ENCODE measurements at places on chromosomes 13 and 19.
A peak's percentile ranks its signal among the peaks of the same experiment; 100 is the strongest.

GRCh38 chr19:33440241-33440640 is 66.7 kb downstream of the CEBPG start:
- DNase-seq: no peak

DNA sequence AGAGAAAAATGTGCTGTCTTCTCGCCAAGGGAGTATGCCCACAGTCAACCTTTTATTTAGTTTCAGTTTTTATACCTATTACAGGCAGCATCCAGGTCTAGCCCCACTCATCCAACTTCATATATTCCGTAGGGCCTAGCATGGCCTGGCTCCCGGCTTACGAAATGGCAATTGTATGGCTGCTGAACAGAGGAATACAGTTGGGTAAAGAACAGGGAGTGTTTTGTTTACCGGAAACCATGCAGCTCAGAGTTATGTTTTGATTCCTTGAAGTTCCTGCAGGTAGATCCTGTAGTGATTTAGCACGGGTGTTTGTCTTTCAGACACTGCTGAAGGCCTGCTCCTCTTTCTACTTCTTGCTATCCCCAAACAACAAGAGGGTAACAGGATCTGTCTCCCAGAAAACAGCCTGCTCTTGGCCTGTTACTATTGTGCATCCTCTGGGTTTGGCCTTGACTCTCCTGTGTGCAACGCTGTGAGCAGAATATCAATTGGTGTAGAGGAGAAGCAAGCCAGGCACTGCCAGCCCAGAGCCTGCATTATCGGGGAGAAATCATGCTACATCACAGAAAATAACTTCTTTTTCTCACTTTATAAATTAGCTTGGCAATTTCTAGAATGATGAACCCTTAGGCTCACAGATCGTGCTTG is 32.4 kb downstream of the OLFM4 start:
- DNase-seq: no peak

GRCh38 chr19:49827034-49827433 is 8.9 kb downstream of the MED25 start:
- DNase-seq: no peak

DNA sequence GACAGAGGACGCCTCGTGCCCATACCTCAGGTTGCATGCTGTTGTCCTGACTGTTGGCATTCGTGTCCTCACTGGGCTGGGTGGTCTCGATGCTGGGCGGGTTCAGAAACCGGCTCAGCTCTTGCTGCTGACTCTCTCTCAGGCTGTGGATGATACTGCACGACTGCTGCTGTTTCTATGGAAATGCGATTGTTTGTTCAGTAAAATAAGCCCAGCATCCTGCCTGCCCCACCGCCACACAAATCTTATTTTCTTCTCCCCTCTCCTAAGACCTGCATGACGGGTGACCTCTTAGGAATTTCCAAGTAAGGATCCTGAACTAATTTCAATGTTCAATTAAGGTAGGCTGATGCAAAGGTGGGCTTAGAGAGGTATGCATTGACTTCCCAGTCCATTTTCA is 356.5 kb downstream of the NALCN start:
- DNase-seq: no peak

DNA sequence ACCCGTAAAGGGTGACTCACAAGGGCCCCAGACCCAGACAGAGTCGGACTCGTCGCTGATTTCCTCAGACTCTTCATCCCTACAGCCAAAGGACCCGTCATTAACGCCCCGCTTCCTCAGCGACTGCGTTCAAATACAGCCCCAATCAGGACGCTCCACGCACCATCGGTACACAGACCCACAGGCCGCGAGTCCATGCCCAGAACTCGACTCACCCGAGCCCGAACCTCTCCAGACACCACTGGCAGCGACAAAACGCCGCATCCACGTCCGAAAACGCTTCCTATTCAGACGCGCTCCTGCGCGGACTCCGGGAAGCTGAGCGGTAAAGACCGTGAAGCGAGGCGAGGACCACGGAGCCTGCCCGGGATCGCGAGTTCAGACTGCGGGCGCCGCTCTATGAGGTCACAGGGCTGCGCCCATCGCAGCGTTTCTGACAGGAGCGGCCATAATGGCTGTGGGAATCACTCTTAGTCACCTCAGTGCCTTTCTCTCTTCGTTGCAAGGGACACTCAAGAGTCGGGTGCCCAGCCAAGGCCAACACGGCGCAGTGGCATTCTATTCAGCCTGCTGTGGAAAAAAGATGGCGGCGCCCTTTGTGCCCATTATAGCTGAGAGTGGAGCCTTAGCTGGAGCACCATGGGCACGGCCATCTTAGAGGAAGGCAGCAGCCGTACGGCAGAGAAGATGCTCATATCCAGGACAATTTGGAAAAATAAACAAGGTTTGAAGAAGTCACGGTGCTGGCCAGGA is at the start of gene ZNF614:
Gene ZNF614 (minus strand): TSS at position 353 of the 753 bp plus-strand sequence. CDS start 2,634 bp downstream, outside the sequence.
- DNase-seq: peak; percentile 70

DNA sequence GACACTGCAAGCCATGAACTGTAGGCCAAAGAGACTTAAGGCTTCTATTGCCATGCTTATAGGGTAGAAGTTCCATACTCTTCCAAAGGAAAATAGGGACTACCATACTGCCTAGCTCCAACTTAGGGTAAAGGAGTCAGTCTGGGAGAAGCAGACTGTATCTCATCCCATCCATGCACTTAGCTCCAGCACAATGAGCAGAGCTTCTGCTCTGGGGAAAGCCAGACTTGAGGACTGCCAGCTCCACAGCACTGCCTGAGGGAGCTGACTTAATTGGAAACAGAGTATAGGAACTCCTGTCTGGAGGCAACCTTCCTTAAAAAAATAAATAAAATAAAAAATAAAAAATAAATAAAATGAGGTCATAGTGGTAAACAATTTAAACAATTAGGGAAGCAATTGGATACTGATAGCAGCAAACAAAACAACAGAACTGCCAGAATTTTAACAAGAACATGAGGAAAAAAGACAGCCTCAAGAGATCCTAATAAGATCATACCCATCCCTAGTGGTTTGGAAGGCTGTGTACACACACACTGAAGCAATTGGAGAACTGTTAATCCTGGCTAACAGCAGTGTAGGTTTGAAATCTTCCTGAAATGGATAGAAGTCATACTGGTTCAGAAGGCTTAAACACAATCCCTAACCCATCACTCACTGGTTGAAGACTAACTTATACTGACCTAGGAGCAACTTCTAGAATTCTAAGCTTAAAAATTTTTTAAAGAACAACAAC is 550.1 kb downstream of the TBC1D4 start:
- DNase-seq: no peak

- no peak for DNase-seq
Measured at GRCh38 chr13:100231176-100231575, 142.3 kb downstream of the PCCA start.

GRCh38 chr19:28023064-28023463 is 1189.9 kb downstream of the UQCRFS1 start:
- DNase-seq: no peak

DNA sequence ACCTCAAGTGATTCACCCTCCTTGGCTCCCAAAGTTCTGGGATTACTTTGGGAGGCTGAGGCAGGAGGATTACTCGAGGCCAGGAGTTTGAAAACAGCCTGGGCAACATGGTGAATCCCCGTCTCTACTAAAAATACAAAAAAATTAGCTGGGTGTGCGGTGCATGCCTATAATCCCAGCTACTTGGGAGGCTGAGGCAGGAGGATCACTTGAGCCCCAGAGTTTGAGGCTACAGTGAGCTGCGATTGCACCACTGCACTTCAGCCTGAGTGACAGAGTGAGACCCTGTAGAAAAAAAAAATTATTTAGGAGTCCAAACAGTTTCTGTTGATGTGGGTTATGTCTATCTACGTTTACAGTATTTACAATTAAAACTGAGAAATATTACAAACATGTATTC is 6.7 kb downstream of the FOXA3 start:
- no peak for DNase-seq

- no peak for DNase-seq
Measured at GRCh38 chr19:18765224-18765623, 25.9 kb downstream of the COMP start.

- no peak for DNase-seq
Measured at GRCh38 chr13:80047406-80047805, 293.5 kb downstream of the SPRY2 start.

- no peak for DNase-seq
Measured at GRCh38 chr19:1959928-1960589, 19.1 kb downstream of the CSNK1G2 start.

GRCh38 chr19:47419030-47419783 is at the start of gene MEIS3:
Gene MEIS3 (minus strand): TSS chr19:47419527. CDS start chr19:47419081, 446 bp downstream.
- no peak for DNase-seq

DNA sequence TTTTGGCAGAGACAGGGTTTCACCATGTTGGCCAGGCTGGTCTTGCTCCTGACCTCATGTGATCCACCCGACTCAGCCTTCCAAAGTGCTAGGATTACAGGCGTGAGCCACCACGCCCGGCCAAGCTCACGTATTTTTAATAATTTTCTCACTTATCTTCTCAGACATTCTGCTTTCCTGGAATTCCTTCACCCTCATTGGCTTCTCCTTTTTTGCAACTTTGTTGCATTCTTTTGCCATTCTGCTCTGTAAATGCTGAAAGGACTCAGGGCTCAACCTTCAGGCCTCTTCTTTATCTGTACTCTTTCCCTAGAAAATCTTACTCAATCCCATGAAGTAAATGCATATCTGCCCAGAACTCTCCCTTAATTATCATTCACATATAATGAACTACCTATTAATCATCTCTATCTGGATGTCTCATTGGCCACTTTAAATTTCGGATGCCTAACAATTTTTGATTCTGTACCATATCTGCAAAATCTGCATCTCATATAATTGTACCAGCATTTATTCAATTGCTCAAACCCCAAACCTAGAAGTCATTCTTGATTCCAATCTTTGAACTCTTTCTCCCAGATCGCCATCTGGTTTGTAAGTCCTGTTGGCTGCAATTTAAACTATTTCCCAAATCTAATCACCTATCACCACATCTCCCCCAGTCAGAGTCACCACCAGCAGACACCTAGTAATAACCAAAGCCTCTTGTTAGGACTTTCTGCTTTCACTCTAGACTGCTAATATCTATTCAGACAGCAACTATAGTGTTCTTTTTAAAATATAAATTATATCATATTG is 18.2 kb upstream of the OXGR1 start:
- DNase-seq: no peak

- DNase-seq: no peak
Measured at GRCh38 chr19:5925830-5926427, 11.9 kb downstream of the CAPS start.

DNA sequence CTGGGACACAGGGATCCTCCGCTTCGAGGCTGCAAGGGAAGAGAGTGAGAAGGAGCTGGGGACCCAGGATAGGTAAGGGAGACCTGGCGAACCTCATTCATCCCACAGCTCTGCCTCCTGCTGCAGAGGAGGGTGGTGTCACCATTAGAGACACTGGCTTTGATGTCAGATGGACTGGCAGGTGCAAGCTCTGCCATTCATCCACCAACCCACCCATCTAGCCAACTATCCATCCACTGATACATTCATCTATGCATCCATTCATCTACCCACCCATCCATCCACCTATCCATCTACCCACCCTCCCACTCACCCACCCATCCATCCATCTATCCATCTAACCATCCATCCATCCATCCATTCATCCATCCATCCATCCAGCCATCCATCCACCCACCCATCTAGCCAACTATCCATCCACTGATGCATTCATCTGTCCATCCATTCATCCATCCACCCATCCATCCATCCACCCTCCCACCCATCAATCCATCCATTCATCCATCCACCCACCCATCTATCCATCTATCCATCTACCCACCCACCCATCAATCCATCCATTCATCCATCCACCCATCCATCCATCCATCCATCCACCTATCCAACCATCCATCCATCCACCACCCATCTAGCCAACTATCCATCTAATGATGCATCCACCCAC is 5.7 kb downstream of the C19orf33 start:
- no peak for DNase-seq

GRCh38 chr19:23527797-23528196 is 132.5 kb upstream of the ZNF91 start:
- DNase-seq: no peak

GRCh38 chr13:112873851-112874750 is 94.9 kb upstream of the MCF2L start:
- DNase-seq: peak; percentile 68

- DNase-seq: no peak
Measured at GRCh38 chr19:47310819-47311218, 1.2 kb downstream of the C5AR1 start.

DNA sequence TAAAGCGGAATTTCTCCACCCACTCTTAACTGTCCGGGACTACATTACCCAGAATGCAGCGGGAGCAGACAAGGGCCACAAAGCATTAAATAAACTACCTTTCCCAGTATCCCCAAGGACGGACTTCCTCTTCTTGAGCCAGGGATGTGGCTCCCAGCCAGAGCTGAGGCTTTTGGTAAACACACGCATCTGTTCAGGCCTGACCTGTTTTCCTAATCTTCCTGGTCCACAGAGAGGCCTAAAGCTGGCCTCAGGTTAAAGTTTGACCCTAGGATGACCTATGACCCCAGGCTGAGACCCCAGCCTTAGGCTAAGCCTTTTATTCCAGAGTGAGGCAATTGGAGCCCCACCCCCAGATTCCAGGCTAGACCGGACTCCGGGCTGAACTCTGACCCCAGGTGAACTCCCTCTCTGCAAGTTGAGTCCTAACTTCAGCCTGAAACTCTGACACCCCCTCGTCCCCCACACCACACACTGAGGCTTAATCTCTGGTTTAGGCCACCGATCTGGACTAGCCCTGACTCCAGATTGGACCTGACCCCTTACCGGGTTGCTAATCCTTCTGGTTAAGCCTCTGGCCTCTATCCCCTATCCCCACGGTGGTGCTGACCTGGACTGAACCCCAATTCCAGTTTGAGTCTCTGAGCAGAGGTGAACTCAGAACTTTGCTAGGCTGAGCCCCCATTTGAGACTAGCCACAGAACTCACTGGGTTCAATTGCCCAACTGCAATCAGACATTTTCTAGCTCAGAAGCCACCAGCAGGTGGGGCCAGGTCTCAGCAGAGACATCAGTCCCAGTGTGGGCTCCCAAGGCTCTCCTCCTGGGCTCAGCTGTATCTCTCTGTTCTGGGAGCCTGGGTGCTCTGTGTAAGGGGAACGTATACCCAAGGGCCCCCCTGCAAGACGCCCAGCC is 750 bp upstream of the GPR108 start:
- DNase-seq: peak; percentile 74

DNA sequence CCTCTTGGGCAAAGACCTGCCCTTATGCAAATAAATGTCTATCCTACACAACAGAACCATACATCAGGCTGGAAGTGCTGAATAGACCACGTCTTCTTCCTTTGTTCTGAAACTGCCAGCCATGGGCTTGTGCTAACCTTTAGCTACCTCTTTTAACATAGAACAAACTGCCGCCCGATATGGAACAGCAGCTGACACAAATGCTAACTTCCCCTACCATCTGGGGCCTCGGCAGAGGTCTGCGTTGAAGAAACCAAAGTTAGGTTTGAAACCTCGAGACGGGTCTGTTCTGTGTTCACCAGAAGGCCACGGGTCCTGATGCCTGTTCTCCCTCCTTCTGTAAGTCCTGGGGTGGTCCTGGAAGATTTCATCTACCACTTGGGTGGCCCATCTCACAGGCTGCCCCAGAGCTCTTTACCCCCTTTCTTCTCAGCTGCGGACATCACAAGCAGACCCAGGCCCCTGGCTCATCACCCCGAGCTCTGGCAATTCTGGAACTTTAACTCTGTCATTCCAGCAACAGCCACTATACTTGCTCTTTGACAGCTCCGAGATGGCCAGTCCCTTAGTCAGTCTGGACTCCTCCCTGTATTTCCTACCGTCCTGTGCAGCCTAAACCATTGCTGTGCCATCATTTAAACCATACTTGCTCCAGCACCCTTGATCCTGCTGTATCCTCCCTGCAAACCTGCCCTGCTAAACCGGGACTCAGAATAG is 146.7 kb downstream of the USP12 start:
- DNase-seq: no peak

GRCh38 chr13:62360609-62361008 is 945.0 kb upstream of the PCDH20 start:
- DNase-seq: no peak
